ENCODE measurements at places on chromosomes 2 and 18.
A peak's percentile ranks its signal among the peaks of the same experiment; 100 is the strongest.

- H3K27ac ChIP-seq, result peak overlapping the region; percentile 22
- H3K4me1 ChIP-seq, result peaks cover 24% of the 10 kb centered on the region
- peaks cover 47% of the 10 kb centered on the region for H3K36me3 ChIP-seq
Observed at GRCh38 chr2:96622544-96622943, 15.6 kb downstream of the KANSL3 start.

- H3K4me3 ChIP-seq, result no peak overlapping the region
- no peaks in the 10 kb centered on the region for H3K36me3 ChIP-seq
- no peak overlapping the region for H3K27ac ChIP-seq
- peaks cover 8% of the 10 kb centered on the region for H3K4me1 ChIP-seq
- DNase-seq, result no peak
Observed at GRCh38 chr2:236959876-236960275, 125.8 kb upstream of the COPS8 start.

DNA sequence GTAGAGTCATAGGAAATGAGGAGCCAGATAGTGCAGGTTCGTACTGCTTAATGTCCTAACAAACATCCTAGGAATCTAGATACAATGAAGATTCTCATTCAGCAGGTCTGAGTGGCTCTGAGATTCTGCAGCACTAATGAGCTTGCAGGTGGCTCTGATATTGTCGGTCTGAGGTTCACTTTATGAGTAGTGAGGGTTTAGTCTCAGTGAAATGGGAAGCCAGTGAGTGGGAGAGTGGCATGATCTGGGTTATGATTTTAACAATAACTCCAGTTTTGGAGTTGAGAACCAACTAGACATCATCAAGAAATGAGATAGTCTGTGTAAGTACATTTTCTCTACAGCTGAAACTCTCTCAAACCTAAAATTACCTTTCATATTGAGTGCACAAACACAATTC lies 166.8 kb upstream of the SP5 start:
- no peak overlapping the region for H3K4me3 ChIP-seq
- peaks cover 14% of the 10 kb centered on the region for H3K27me3 ChIP-seq
- H3K27ac ChIP-seq, result no peak overlapping the region

DNA sequence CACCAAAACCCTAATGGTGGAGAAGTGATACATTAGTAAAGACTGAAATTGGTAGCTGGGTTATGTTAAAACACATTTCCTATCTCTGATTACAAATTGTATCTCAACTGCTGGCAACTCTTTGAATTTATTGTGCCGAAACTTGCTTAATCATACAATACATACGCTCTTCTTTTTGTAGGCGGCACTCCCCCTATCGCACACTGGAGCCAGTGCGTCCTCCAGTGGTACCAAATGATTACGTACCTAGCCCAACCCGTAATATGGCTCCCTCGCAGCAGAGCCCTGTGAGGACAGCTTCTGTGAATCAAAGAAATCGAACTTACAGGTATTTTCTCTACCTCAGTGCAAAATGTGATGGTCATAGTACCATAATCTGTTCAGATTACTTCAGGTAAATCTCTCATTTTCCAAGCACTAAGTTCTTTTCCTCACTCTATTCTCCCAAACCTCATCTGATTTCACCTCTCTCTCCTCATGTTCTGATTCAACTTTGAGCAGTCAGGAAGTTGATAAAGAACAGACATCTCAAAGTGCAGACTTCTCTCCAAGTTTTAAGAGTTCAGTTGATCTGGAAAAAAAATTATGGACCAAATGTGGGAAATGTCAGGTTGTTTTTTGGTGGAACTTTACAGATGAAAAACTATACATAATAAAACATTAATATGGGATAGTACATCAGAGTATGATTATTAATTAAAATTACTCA lies 66.5 kb downstream of the ABI2 start:
- no peak overlapping the region for H3K27ac ChIP-seq
- H3K27me3 ChIP-seq, result no peaks in the 10 kb centered on the region
- DNase-seq, result no peak
- H3K4me3 ChIP-seq, result no peak overlapping the region

GRCh38 chr2:108243566-108243965 lies 3.8 kb downstream of the SULT1C3 start:
- DNase-seq, result no peak
- H3K4me1 ChIP-seq, result no peaks in the 10 kb centered on the region
- H3K27me3 ChIP-seq, result no peaks in the 10 kb centered on the region
- no peaks in the 10 kb centered on the region for H3K36me3 ChIP-seq

DNA sequence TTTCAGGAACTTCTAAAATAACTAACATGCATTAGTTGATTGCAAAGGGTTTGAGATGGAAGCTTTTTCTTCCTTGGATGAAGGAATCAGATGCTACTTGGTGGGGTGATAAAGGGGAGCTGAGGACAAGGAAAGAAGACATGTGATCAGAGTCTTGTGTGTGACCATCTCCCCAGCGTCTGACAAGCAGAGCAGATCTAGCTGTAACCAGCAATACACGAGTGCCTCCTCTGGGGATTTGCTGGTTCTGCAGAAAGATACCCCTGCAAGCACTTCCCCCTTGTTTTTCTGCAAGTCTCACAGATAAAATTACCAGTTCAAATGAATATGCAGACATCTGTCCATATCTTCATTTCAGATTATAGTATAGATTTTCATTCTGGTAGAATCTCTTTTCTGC lies 2.7 kb downstream of the CDH7 start:
- no peak overlapping the region for H3K27ac ChIP-seq
- H3K4me3 ChIP-seq, result no peak overlapping the region
- H3K36me3 ChIP-seq, result peaks cover 3% of the 10 kb centered on the region
- peaks cover 11% of the 10 kb centered on the region for H3K27me3 ChIP-seq
- H3K4me1 ChIP-seq, result no peaks in the 10 kb centered on the region

DNA sequence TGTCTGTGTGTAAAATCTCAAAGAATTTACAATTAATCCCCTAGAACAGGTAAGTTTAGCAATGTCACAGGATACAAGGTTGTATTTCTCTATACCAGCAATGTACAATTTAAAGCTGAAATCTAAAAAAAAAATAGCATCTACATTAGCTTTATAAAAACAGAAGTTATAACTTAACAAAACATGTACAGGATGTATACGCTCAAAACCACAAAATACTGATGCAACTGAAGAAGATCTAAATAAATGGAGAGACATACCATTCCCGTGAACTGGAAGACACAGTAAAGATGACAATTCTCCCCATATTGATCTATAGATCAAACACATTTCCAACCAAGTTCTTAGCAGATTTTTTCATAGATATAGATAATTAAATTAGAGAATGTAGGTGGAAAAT lies 17.5 kb upstream of the RANBP2 start:
- DNase-seq, result no peak
- H3K27ac ChIP-seq, result no peak overlapping the region
- peaks cover 3% of the 10 kb centered on the region for H3K4me1 ChIP-seq
- no peak overlapping the region for H3K4me3 ChIP-seq

GRCh38 chr18:63527251-63527650 lies 14.9 kb upstream of the SERPINB12 start:
- H3K4me3 ChIP-seq, result no peak overlapping the region
- peaks cover 22% of the 10 kb centered on the region for H3K27me3 ChIP-seq
- no peak overlapping the region for H3K27ac ChIP-seq
- no peak for DNase-seq
- no peaks in the 10 kb centered on the region for H3K36me3 ChIP-seq

GRCh38 chr18:44651918-44652572 lies 28.6 kb upstream of the SETBP1 start:
- no peak for DNase-seq
- no peak overlapping the region for H3K27ac ChIP-seq
- H3K36me3 ChIP-seq, result no peaks in the 10 kb centered on the region
- no peaks in the 10 kb centered on the region for H3K27me3 ChIP-seq
- no peaks in the 10 kb centered on the region for H3K4me1 ChIP-seq

DNA sequence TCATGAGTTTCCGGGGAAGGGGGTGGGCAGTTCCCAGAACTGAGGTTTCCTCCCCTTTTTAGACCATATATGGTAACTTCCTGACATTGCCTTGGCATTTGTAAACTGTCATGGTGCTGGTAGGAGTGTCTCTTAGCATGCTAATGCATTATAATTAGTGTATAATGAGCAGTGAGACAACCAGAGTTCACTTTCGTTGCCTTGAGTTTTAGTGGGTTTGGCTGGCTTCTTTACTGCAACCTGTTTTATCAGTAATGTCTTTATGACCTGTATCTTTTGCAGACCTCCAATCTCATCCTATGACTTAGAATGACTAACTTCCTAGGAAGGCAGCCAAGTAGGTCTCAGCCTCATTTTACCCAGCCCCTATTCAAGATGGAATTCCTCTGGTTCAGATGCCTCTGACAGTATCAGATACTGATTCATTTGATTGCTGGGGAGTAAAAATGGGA lies 447.3 kb downstream of the XIRP2 start:
- no peaks in the 10 kb centered on the region for H3K27me3 ChIP-seq
- no peak overlapping the region for H3K27ac ChIP-seq
- no peaks in the 10 kb centered on the region for H3K36me3 ChIP-seq
- H3K4me3 ChIP-seq, result no peak overlapping the region
- no peak for DNase-seq
- no peaks in the 10 kb centered on the region for H3K4me1 ChIP-seq

DNA sequence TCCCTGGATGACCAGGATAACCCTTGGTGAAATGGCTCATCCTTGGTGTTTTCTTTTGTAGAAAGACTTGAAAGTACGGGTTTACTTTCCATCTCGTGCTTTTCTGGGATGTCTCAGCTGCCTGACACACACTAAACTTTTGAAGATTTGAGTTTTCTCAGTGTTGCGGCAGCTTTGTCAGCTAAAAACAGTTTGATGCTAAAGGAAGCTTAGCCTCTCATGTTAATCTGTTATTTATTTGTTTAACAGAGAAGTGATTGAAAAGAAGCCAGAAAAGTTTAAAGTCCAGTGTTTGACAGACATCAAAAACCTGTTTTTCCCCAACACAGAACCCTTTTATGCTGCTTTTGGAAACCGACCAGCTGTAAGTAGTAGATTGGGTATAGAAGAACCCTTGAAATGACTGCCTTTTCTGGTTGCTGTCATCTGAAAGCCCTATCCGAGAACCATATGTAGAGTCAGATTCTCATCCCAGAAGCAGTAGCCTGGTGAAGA lies 72.8 kb downstream of the LPIN1 start:
- H3K27me3 ChIP-seq, result no peaks in the 10 kb centered on the region
- no peak overlapping the region for H3K27ac ChIP-seq
- peaks cover 64% of the 10 kb centered on the region for H3K36me3 ChIP-seq
- no peak for DNase-seq
- no peak overlapping the region for H3K4me3 ChIP-seq

DNA sequence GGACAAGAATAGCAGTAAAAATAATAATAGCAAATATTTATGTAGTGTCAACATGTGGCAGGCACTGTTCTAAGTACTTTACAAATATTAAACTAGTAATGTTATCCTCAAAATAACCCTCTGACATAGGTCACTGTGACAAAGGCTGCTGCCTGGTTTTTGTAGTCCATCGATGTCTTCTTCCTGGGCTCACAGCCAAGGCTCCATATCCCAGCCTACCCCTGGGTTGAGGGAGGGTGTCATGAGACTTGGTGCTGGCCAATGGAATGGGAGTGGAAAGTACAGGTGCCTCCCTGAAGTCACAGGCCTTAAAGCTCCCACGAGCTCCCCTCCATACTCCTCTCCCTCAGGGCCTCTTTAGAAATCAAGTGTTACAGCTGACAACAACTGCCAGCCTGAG lies 159.3 kb downstream of the CYRIA start:
- peaks cover 17% of the 10 kb centered on the region for H3K27me3 ChIP-seq
- no peaks in the 10 kb centered on the region for H3K36me3 ChIP-seq
- no peak overlapping the region for H3K27ac ChIP-seq
- no peak overlapping the region for H3K4me3 ChIP-seq

GRCh38 chr2:149537092-149537726 lies 50.4 kb downstream of the MMADHC start:
- no peak for DNase-seq
- H3K4me3 ChIP-seq, result no peak overlapping the region

GRCh38 chr2:119859528-119859927 lies 99.8 kb downstream of the PTPN4 start:
- no peak overlapping the region for H3K4me3 ChIP-seq
- DNase-seq, result no peak
- peaks cover 36% of the 10 kb centered on the region for H3K4me1 ChIP-seq

GRCh38 chr18:50022985-50023384 lies 172.0 kb downstream of the MYO5B start:
- DNase-seq, result no peak
- H3K27ac ChIP-seq, result no peak overlapping the region
- H3K4me3 ChIP-seq, result no peak overlapping the region
- H3K4me1 ChIP-seq, result no peaks in the 10 kb centered on the region

DNA sequence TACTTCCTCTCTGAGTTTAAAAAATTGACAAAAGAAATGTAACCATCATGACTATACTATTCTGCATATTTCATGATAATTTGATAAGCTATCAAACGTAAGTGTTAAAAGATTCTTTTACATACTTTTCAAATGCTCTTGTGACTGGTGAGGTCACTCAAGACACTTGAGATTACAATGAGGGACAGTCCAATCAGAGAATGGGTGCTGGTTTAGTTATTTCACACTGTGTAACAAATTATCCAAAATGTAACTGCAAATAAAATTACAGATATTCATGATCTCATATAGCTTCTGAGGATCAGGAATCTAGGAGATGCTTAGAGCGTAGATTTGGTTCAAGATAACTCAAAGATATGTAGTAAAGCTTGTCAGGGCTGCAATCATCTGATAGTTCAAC lies 4.4 kb upstream of the GTF2A1L start:
- peaks cover 9% of the 10 kb centered on the region for H3K27me3 ChIP-seq
- H3K4me3 ChIP-seq, result no peak overlapping the region
- no peaks in the 10 kb centered on the region for H3K4me1 ChIP-seq
- no peak for DNase-seq
- H3K36me3 ChIP-seq, result no peaks in the 10 kb centered on the region

DNA sequence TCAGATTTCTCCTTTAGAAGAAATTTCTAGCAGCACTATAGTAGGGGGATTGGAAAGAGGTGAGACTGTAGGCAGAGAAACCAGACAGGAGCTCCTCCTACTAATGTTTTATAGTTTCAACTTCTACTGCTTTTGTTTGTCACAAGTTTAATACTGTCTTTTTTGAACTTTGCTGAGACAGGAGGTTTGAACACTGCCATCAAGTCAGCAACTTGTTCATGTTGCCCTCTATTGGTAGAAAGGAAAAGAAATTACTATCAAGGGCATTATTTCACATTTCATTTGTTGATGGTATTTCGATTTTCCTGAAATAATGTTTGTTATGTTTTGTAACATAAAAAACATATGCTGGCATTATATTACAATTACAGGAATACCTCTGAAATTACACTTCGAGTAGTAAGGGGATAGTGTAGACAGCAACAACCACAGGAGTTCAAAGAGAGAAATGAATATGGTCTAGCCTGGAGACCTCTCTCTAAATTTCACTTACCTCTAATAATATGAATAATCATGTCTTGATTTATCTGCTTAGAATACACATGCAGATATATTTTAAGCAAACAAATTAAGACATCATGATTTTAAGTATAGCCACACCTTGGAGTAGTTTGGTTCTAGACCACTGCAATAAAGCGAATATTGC lies 12.4 kb upstream of the CCDC88A start:
- H3K4me3 ChIP-seq, result no peak overlapping the region
- no peak for DNase-seq
- H3K4me1 ChIP-seq, result peaks cover 6% of the 10 kb centered on the region
- H3K36me3 ChIP-seq, result no peaks in the 10 kb centered on the region
- H3K27ac ChIP-seq, result no peak overlapping the region
- H3K27me3 ChIP-seq, result no peaks in the 10 kb centered on the region
